Stimulated activated CD4-positive, alpha-beta T cell treated with anti-CD3 and anti-CD28 coated beads, Interleukin-12 subunit alpha, Interleukin-12 subunit beta, amount 100 ng/mL, for 4 hours (primary cell): ENCODE measurements at places on chromosomes 7 and 10.

DNA sequence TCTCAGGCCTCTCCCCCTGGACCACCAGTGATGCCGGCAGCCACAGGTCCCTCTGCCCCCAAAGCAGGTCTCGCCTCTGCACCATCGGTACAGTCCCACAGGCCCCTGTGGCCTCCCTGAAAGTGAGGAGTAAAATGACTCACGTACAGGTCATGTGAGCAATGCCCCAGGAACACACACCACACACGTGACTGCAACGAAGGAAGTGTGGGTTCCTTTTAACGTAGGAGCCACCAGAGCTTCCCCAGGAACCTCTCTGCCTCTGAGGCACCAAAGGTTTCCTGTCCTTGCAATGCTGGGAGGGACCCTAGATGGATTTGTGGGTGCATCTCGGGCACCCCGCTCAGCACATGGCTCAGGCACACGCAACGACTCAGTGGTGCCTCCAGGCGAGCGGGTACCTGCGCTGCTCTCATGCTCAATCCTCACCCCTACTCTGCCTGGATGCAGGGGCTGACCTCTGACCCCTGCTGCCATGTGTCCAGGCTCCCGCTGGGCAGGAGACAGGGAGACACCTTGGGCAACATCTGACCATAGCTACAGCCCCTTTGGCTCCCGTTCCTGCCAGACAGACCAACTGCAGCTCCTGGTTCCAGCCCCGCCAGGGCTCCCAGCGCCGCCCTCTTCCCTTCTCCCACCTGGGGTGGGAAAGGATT, 120.7 kb downstream of the PRKAG2 start:
- peak; percentile 49 for DNase-seq

DNA sequence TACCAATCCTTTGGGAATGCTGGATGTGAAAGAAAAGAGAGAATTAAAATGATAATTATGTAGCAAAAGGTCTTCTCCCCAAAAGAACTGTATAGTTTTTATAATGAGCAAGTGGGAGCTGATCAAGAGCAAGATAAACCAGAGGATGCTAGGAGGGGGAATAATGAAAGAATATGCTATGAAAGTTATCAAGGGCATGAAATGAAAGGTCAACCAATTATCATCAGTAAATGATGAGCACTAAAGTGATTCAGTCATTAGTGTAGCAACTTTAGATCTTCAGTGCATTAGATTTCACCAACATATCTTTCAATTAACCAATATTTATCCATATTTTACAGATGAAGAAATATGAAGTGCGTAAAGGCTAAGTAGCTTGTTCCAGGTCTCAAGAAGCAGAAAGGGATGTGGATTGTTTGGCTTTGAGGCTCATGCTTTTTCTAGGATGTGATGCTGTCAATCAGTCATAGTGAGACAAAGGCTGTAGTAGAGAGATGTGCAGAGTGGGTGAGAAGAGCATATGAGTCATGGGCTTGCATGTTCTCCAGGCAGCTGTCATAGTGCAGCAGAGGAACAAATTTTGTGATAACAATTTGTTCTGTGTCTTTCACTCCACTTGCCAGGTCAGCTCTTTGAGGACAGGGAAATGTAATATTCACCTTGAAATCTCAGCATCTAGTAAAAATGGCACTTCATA, 5.7 kb upstream of the OR2F2 start:
- no peak for DNase-seq

DNA sequence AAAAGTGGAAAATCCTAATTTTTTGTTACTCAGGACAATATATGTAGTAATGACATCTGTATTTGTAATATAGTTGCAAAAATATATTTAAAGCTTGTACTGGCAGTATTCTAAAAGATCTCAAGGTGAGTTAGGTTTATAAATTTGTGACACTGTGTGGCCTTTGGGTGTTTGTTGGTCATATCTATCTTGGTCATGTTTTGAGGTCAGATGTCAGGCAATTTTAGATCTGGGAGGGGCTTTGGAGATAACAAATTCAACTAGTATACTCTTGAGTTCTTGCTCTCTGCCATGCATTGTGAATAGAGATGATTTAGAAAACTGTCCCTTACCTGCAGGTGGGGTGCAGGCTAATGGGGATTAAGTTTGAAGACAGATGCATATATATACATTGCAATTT, 3.1 kb downstream of the TBC1D12 start:
- no peak for DNase-seq

DNA sequence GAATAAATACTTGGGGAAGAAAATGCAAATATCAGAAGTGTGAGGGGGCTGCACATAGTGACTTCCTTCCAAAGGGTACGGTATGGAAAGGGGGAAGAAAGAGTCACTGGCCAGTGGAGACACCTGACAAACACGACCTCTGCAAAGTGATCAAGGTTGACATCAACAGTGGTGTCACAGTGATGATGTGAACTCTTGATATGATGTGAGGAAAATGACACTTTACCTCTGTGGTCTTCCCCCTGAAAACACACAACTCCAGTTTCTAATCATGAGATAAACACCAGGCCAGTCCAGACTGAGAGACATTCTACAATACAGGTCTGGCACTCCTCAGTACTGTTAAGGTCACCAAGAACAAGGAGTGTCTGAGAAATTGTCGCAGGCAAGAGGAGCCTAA, 169.7 kb downstream of the BUB3 start:
- DNase-seq = no peak

DNA sequence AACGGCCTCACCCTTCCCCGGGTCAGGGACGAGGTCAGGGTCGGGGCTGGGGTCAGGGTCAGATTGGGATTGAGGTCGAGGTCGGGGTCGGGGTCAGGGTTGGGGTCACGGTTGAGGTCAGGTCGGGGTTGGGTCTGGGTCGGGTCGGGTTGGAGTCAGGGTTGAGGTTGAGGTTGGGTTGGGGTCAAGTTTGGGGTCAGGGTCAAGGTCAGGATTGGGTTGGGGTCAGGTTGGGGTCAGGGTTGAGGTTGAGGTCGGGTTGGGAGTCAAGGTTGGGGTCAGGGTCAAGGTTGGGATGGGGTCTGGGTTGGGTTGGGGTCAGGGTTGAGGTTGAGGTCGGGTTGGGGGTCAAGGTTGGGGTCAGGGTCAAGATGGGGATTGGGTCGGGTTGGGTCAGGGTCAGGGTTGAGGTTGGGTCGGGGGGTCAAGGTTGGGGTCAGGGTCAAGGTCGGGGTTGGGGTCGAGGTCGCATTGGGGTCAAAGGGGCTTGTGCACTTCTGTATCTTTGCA, 131.4 kb downstream of the VIPR2 start:
- no peak for DNase-seq

- DNase-seq = no peak
Observed at GRCh38 chr7:1743481-1744230, 73.6 kb downstream of the ELFN1 start.

GRCh38 chr10:33734393-33735155, 400.1 kb upstream of the NRP1 start:
- no peak for DNase-seq

DNA sequence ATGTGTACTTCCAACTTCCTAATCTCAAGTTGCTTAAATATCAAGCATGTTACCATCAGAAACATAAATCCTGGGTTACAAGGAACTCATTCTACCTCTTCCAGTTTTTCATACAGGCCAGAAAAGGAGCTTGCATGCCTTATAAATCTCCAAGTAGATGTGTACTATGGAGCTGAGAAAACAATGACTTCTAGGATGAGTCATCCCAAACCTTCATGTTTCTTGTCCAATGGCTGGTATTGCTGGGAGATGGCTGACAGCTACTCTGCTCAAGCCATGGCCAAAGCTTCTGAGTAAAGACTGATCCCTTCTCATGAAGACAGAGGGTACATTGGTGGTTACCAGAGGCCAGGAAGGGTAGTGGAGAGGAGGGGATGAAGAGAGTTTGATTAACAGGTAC, 8.6 kb downstream of the RAPGEF5 start:
- DNase-seq = no peak
